ENCODE measurements at places on chromosomes 13 and 19.

DNA sequence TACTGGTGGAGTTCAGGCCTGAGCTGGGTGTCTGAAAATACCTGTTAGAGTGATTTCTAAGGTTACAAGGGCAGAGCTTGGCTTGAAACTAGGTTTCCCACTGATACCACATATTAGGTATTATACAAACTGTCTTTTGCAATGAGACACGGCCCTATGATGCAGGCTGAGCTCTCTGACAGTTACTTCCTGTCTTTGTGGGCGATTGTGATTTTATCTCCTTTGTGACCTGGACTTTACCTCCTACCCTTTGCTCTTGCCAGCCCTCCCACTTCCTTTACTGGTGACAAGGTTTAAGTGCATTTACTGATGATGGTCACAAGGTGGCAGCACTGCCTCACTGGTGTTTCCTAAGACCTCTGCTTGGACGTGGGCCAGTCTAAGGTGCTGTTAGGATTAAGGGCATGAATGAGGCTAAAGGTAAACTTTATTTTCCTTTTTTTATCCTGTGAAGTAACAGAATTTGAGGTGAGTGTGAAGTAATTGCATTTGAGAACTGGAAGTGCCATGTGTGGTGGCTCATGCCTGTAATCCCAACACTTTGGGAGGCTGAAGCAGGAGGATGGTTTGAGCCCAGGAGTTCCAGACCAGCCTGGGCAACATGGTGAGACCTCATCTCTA, 7.7 kb upstream of the CXCL17 start:
- H3K4me3 ChIP-seq: no peak overlapping the region
- no peak overlapping the region for H3K27ac ChIP-seq
- no peaks in the 10 kb centered on the region for H3K36me3 ChIP-seq
- no peak for DNase-seq
- H3K4me1 ChIP-seq: no peaks in the 10 kb centered on the region

DNA sequence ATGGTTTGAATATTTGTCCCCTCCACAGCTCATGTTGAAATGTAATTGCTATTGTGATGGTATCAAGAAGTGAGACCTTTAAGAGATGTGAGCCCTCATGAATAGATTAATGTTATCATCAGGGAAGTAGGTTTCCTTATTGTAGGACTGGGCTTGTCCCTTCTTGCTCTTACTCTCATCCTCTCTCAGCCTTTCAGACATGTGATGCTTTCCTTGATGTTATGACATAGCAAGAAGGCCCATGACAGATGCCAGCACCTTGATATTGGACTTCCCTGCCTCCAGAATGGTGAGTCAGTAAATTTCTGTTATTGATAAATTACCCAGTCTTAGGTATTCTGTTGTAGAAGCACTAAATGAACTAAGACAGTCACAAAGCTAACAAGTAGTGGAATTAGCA, 5.7 kb upstream of the ZMYM2 start:
- no peaks in the 10 kb centered on the region for H3K4me1 ChIP-seq
- no peak overlapping the region for H3K4me3 ChIP-seq
- DNase-seq: no peak
- H3K27me3 ChIP-seq: no peaks in the 10 kb centered on the region

DNA sequence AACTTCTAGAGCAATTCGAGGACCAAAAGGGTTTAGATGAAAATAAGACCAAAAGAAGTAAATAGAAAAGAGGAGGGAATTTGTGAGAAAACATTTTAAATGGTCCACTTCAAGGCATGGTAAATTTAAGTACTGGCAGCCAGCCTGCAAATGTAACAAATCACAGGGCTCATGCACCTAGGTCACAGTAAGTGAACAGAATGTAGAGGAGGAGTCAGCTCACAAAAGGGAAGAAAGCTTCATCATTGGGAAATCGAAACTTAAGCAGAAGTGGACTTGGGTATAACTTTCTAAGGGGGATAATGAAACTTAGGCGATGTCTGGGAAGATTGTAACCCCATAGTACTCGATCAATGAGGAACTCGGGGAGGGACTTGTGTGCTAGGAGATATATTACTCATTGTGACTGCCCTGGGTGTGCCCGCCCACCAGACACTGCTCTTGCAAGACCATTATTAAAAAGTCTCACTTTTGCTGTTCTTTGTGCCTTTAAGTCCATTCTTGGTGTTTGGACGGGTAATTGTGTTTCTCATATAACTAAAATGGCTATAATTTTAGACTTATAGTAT, 1053.6 kb upstream of the MIR17HG start:
- no peaks in the 10 kb centered on the region for H3K36me3 ChIP-seq
- no peak overlapping the region for H3K4me3 ChIP-seq
- no peaks in the 10 kb centered on the region for H3K4me1 ChIP-seq
- H3K27me3 ChIP-seq: no peaks in the 10 kb centered on the region
- no peak for DNase-seq

DNA sequence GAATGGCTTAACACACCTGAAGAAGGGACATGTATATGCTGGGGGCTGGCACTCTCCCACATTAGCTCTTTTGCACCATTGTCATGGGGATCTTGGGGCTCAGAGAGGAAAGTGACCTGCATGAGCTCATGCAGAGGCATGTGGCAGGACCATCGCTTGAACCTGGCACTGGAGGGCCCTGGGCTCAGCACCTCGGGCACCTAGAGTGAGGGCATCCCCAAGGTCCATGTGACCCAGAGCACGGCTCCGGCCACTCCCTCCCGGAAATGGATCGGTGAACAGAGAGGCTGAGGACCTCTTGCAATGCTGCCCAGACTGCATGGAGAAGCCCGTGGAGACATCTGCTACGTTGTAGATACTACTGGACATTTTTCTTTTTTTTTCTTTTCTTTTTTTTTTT, 38.6 kb upstream of the CCNE1 start:
- no peak for DNase-seq
- H3K4me3 ChIP-seq: no peak overlapping the region
- no peaks in the 10 kb centered on the region for H3K36me3 ChIP-seq
- no peaks in the 10 kb centered on the region for H3K4me1 ChIP-seq
- H3K27me3 ChIP-seq: no peaks in the 10 kb centered on the region

GRCh38 chr13:44660050-44660449, 83.9 kb upstream of the TSC22D1 start:
- no peak overlapping the region for H3K27ac ChIP-seq
- H3K36me3 ChIP-seq: no peaks in the 10 kb centered on the region
- no peaks in the 10 kb centered on the region for H3K4me1 ChIP-seq
- no peak overlapping the region for H3K4me3 ChIP-seq

- no peak overlapping the region for H3K4me3 ChIP-seq
- no peak overlapping the region for H3K27ac ChIP-seq
- H3K27me3 ChIP-seq: no peaks in the 10 kb centered on the region
- no peak for DNase-seq
- H3K4me1 ChIP-seq: no peaks in the 10 kb centered on the region
- no peaks in the 10 kb centered on the region for H3K36me3 ChIP-seq
Measured at GRCh38 chr19:17965370-17966128, 1.4 kb upstream of the KCNN1 start.

DNA sequence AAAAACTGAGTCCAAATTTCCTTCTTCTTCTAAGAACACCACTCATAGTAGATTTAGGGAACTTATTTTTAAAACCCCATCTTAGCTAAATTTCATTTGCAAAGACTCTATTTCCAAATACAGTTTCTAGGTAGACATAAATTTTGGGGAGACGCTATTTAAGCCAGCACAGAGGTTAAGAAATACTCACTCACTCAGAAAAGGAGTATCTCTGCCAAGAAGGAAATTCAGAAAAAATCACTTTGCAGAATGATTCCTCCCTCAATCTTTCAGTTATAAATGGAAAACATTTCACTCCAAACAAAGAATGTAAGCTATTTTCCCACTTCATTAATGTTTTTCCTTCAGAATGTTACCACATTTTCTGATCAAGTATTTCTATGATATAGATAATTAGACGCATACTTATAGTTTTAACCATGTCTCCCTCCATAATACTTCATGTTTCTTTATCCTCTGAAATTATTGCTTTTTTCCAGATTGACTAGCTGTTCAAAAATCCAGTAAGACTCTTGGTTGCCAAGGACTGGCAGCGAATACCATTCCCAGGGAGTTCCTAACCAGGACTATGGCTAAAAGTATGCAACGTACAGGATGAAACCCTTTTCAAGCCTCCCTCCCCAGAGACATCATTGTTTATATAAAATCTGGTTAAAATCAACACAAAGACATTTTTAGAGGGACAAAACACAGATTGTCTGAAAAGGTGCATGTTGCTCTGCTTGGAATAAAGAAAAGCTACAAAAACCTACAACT, 52.5 kb upstream of the RXFP2 start:
- no peak overlapping the region for H3K27ac ChIP-seq
- H3K4me3 ChIP-seq: no peak overlapping the region
- H3K4me1 ChIP-seq: no peaks in the 10 kb centered on the region
- H3K27me3 ChIP-seq: no peaks in the 10 kb centered on the region

DNA sequence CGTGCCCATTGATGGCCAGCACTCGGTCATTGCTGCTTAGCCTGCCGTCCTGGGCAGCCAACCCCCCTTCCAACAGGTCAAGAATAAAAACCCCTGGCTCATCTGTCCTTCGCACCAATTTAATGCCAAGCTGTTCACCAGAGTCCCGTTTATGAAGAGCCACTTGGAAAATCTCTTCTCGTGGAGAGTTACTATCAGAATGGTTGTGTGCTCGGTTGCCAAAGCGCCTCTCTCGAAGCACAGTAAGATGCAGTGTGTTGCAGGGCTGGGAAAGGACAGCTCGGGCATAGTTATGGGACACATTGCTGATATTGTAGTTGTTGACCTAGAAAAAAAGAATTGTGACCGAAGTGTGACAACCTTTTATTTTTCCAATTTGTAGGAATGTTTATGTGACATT, 57.9 kb downstream of the LNX2 start:
- no peak for DNase-seq
- H3K36me3 ChIP-seq: no peaks in the 10 kb centered on the region
- no peak overlapping the region for H3K27ac ChIP-seq
- H3K4me1 ChIP-seq: no peaks in the 10 kb centered on the region

DNA sequence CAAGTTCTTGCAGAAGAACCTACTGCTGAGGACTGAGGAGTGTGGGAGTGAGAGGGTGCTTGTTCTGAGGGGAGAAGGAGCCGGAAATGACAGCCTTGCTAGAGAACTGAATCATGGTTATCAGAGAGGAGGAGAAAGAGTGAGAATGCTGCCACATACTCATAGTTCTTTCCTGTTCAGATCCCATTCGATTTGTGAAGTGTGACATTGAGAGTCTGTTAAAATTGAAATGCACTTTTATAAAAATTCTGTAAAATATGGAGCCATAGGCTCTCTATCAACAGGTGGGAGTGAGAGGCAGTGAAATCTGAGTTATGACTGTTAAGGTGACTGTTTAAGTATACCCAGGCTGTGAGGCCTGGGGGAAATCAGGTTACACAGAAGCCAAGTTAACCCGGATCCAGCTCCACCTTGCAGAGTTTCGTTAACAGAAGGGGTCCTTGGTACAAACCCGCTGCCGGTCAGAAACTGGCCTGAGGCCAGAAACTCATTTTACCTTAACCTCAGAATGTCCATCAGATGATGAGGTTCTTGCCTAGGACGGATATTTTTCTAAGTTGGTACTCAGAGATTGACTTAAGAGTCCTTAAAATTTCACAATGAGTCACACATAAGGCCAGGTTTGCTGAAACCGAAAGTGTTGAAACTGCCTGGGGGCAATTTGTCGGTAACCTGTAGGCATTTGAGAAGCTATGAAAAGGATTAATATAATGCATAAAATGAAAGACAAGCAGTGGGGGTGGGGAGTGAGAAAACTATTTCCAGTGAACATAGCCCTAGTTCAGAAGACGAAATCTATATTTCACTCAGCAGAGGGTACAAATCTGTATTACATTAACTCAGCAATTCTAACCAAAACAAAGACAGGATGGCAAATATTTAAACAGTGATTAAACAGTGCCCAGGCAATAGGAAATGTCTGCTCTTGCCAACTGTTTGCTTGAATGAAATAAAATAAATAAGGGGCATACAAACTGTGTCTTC, 350.5 kb downstream of the KCNRG start:
- no peak overlapping the region for H3K4me3 ChIP-seq
- no peaks in the 10 kb centered on the region for H3K4me1 ChIP-seq
- H3K27me3 ChIP-seq: no peaks in the 10 kb centered on the region
- no peak overlapping the region for H3K27ac ChIP-seq

- no peaks in the 10 kb centered on the region for H3K4me1 ChIP-seq
- no peak for DNase-seq
- H3K4me3 ChIP-seq: no peak overlapping the region
- H3K27ac ChIP-seq: no peak overlapping the region
- no peaks in the 10 kb centered on the region for H3K27me3 ChIP-seq
Measured at GRCh38 chr13:86684402-86684801, 885.2 kb upstream of the SLITRK6 start.

DNA sequence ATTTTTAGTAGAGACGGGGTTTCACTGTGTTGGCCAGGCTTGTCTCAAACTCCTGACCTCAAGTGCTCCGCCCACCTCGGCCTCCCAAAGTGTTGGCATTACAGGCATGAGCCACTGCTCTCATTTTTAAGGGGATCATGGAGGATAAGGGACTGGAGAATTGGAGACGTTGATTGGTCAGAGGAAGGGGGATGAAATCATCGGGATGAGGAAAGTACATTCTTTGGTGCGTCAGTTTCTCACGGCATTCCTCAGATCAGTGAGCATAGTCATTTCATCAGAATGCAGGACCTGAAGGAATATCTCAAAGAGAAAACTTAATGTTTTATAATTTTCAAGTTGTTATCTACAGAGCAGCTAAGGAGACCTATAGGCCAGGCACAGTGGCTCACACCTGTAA, 14.0 kb downstream of the ZNF114 start:
- H3K36me3 ChIP-seq: no peaks in the 10 kb centered on the region
- no peak overlapping the region for H3K27ac ChIP-seq
- DNase-seq: no peak
- H3K4me1 ChIP-seq: no peaks in the 10 kb centered on the region

DNA sequence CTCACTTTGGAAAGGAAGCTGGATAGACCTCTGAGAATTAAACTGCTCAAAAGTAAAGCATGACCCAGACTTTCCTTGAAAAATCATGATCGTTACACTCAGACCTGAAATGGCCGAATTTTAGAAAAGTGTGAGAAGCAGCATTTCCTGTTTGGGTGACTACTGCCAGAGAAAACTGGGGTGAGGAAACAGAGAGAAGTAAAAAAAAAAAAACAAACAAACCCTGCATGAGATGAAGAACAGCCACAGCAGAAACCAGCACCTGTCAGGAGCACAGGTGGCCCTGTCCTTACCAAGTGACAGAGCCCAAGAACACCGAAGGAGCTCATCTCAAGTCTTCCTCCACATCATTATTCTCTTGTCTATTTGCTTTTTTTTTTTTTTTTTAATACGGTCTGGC, 12.0 kb upstream of the ADPRHL1 start:
- no peak overlapping the region for H3K27ac ChIP-seq
- no peaks in the 10 kb centered on the region for H3K4me1 ChIP-seq
- no peaks in the 10 kb centered on the region for H3K27me3 ChIP-seq
- H3K4me3 ChIP-seq: no peak overlapping the region
- no peak for DNase-seq

GRCh38 chr19:48419158-48419920, 25.9 kb downstream of the GRIN2D start:
- peaks cover 13% of the 10 kb centered on the region for H3K4me1 ChIP-seq
- H3K27me3 ChIP-seq: no peaks in the 10 kb centered on the region
- no peak for DNase-seq
- H3K4me3 ChIP-seq: no peak overlapping the region
- no peaks in the 10 kb centered on the region for H3K36me3 ChIP-seq
- no peak overlapping the region for H3K27ac ChIP-seq
